ENCODE measurements at places on chromosomes 5 and 9. TPM values are rescaled to one million over a fixed set of nuclear protein-coding genes. Genes with fewer than 3 reads are reported as not detected.

- peaks cover 36% of the 10 kb centered on the region for H3K4me1 ChIP-seq
- H3K4me3 ChIP-seq = peak overlapping the region; percentile 58
- peak overlapping the region; percentile 78 for H3K27ac ChIP-seq
- no peak for DNase-seq
- peaks cover 5% of the 10 kb centered on the region for H3K36me3 ChIP-seq
- no peaks in the 10 kb centered on the region for H3K27me3 ChIP-seq
Observed at GRCh38 chr9:95188459-95188858, 129.1 kb downstream of the FANCC start.

- DNase-seq = no peak
- no peak within 1 kb of the TSS for H3K4me3 ChIP-seq
- H3K36me3 ChIP-seq = no peaks in the 10 kb centered on the region
- no peak within 1 kb of the TSS for H3K27ac ChIP-seq
Observed at GRCh38 chr9:122661416-122661815, at the start of gene OR1L1. TSS of gene OR1L1 (plus strand) at chr9:122661716. CDS start at chr9:122661716, 0 bp downstream.

DNA sequence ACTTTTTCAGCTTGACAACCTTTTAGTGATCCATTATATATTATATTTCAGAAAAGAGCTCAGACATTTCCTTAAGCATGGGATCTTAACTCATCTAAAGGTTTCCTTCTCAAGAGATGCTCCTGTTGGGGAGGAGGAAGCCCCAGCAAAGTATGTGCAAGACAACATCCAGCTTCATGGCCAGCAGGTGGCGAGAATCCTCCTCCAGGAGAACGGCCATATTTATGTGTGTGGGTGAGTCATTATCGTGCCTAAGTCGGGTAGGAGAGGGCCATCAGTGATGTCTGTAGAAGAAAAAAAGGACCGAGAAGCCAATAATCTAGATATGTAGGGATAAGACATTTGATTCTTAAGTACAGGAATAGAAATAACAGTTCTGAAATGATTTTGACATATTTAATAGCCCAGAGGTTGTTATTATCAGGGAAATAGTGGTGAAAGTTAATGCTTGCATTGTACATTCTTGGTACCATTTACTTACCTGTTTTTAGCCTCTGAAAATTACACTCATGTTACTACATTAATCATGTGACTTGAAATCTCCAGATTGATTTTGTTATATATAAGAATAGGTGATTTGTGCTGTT is 28.2 kb downstream of the MTRR start:
- no peak overlapping the region for H3K27ac ChIP-seq
- peak; percentile 72 for DNase-seq
- no peak overlapping the region for H3K4me3 ChIP-seq
- H3K27me3 ChIP-seq = no peaks in the 10 kb centered on the region

- no peaks in the 10 kb centered on the region for H3K4me1 ChIP-seq
- no peaks in the 10 kb centered on the region for H3K27me3 ChIP-seq
- H3K36me3 ChIP-seq = no peaks in the 10 kb centered on the region
Observed at GRCh38 chr9:16708656-16709435, 161.6 kb downstream of the BNC2 start.

DNA sequence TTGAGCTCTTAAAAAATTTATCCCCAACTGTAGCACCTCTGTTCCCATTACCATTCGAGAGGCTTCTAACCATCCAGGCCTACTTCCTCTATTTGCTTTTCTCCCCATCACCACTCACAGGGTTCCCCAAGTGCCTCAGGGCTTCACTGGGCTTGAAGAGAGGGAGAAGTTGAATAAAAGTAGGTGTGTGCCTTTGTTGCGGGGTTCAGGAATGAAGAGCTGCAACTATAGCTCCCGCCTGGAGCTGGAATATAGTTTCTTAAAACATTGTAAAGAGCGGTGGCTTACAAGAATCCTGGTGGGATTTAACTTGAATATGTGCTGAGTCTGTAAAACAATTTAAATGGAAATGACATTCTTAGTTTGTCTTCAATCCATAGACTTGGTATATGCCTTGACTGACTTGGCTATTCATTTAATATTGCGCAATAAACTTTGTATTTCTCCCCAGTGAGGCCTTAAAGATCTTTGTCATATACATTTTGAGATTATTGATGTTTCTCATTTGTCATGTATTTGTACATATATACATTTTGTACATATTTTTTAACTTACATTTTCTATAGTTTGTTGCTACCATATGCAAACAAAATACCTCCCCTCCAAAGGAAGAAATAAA is 7.2 kb downstream of the ENTREP1 start:
- H3K27me3 ChIP-seq = peaks cover 42% of the 10 kb centered on the region
- DNase-seq = no peak
- no peak overlapping the region for H3K4me3 ChIP-seq
- H3K27ac ChIP-seq = no peak overlapping the region
- H3K36me3 ChIP-seq = no peaks in the 10 kb centered on the region
- no peaks in the 10 kb centered on the region for H3K4me1 ChIP-seq

GRCh38 chr5:134029156-134029555 is 24.4 kb upstream of the VDAC1 start:
- H3K36me3 ChIP-seq = no peaks in the 10 kb centered on the region
- H3K27me3 ChIP-seq = peaks cover 10% of the 10 kb centered on the region
- H3K4me1 ChIP-seq = peaks cover 2% of the 10 kb centered on the region
- DNase-seq = no peak
- no peak overlapping the region for H3K4me3 ChIP-seq

DNA sequence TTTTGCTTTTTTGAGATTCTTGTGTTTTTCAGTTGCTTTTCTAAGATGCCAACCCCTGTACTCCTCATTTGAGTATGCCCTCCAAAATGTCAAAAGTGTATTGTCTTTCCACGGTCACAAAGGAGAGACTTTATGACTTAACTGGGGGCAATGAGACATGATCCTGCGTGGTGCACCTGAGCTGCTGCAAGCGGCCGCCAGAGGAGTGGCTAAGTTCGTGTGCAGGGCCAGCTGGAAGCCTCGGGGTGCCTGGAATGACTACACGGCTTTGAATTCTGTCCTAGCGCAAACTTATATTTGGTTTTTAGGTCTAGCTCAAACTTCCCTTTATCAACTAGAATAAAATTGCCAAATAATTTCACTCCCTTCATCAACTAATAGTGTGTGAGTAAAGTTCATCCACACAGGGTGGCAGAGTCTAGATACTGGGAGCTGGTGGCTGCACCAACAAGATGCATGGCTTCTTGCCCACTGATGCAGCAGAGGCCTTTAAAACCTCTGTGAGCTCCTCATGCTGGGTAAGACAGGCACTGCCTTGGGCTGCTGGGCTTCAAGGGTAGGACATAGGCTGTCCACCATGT is 4.7 kb downstream of the GADD45G start:
- no peak overlapping the region for H3K4me3 ChIP-seq
- peaks cover 22% of the 10 kb centered on the region for H3K27me3 ChIP-seq
- peaks cover 21% of the 10 kb centered on the region for H3K36me3 ChIP-seq
- peaks cover 37% of the 10 kb centered on the region for H3K4me1 ChIP-seq
- no peak overlapping the region for H3K27ac ChIP-seq

GRCh38 chr5:27810458-27810857 is 772.1 kb upstream of the CDH9 start:
- no peaks in the 10 kb centered on the region for H3K4me1 ChIP-seq
- H3K36me3 ChIP-seq = no peaks in the 10 kb centered on the region
- H3K27ac ChIP-seq = no peak overlapping the region
- DNase-seq = no peak

GRCh38 chr5:7000310-7000709 is 287.1 kb downstream of the TENT4A start:
- peaks cover 4% of the 10 kb centered on the region for H3K4me1 ChIP-seq
- H3K4me3 ChIP-seq = no peak overlapping the region
- no peaks in the 10 kb centered on the region for H3K36me3 ChIP-seq
- no peak for DNase-seq

DNA sequence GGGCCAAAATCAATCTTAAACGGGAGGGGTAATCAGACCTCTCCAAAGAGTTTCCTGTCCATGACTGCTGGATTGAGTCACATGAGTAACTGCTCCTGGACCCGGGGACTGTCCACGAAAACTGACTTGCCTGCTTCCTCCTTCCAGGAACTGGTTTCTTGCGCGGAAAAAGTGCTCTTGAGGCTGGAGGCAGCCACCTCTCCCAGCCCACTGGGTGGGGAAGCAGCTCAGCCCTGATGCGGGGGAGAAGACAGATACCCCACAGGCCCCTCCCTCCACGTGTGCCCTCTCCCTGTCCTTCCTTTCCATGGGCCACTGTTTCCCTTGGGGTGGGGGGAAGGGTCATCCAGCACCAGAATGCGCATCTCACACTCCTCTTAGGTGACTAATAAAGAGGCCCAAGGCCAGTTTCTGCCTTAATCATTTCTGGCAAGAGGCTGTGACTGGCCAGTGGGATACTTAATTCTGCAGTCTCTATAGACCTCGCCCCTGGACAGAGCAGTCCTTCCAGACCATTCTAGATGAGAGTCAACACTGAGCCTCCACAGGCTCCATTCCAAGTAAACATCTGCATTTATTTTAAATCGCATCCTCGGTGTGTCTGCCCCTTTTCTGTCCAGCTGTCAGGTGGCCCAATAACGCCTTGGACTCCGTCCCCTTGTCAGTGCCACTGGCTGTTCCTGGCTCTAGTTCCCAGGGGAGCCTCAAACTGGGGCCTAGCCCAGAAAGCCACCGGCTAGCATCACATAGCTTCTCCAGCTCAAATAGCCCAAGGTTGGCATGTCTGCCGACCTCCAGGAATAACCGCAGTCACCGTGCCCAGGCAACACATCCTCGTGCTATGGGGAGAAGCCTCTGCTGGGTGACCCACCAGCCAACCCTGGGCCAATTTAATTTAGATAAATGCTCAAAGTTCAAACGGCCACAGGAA is 12.0 kb downstream of the REXO4 start:
- H3K36me3 ChIP-seq = peaks cover 43% of the 10 kb centered on the region
- no peaks in the 10 kb centered on the region for H3K27me3 ChIP-seq
- H3K4me3 ChIP-seq = no peak overlapping the region

- no peaks in the 10 kb centered on the region for H3K36me3 ChIP-seq
- DNase-seq = no peak
- H3K4me1 ChIP-seq = no peaks in the 10 kb centered on the region
Observed at GRCh38 chr5:108101821-108102220, 280.1 kb downstream of the FBXL17 start.

DNA sequence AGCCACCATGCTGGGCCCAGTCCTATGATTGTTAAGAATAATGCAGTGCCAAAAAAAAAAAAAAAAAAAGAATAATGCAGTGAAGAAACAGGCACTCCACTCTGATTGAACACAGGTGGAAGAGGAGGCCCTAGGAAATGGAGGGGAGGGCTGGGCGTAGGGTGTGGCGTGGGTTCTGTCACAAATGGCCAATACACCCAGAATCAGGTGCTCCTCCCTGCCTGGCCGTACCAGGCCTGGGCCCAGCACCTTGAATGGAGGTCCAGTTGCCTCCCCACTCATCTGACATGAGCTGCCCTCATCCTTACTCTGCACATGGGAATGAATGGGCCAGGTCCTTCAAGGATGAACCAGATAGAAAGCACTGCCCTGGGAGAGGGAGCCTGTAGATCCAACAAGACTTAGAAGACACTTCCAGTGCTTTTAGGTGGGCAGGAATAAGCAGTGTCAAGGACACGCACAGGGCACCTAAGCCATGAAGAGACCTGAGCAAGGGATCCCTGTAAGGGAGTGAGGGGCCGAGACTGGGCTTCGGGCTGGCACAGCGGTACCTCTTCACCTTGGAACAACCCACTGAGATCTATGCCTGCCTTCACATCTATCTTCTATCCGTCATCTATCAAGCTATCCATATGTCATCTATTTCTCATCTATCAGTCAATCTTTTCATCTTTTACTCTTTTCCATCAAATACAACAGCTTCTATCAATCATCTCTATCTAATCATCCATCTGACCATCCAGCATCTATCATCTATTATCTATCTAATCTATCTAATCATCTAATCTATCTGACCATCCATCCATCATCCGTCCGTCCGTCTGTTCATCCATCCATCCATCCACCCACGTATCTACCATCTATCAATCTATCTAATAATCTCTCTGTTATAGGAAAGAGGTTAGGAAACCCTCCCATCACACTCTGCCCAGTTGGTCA is 15.9 kb downstream of the NINJ1 start:
- no peaks in the 10 kb centered on the region for H3K27me3 ChIP-seq
- no peak overlapping the region for H3K4me3 ChIP-seq
- peaks cover 28% of the 10 kb centered on the region for H3K36me3 ChIP-seq
- DNase-seq = no peak
- H3K4me1 ChIP-seq = peaks cover 24% of the 10 kb centered on the region
- peak overlapping the region; percentile 31 for H3K27ac ChIP-seq

- DNase-seq = no peak
- H3K36me3 ChIP-seq = no peaks in the 10 kb centered on the region
- no peak overlapping the region for H3K27ac ChIP-seq
- H3K27me3 ChIP-seq = no peaks in the 10 kb centered on the region
Observed at GRCh38 chr9:23321049-23321448, 505.0 kb downstream of the ELAVL2 start.

GRCh38 chr9:14373336-14373666 is 59.4 kb upstream of the NFIB start:
- no peak overlapping the region for H3K27ac ChIP-seq
- H3K27me3 ChIP-seq = no peaks in the 10 kb centered on the region
- DNase-seq = no peak
- H3K4me1 ChIP-seq = no peaks in the 10 kb centered on the region
- H3K4me3 ChIP-seq = no peak overlapping the region

DNA sequence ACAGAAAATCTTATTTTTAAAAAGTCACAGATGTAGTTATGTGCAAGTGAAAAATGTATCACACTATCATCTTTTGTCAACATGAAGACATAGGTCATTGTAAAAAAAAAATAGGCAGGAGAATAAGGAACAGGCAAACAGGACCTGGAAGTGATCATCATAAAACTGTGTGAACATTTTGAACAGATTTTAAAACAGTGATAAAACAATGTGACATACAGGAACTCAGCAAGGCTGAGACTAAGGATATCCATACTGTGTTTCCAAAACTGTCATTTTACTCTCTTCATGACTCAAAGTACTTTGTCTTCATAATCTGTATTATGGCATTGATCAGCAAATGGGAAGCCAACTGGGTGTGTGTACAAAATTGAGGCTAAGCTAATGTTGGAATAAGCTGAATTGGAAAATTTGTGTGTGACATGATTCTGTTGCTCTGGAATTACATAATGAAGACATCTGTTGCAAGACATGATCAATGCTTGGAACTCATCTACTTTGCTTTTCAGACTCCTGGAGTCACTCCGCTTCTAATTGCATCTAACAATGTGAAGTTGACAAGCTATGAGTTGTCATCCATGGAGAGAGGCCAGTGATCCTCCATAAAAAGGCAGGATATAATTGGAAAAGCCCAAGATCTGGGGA is 978.7 kb upstream of the NUDT12 start:
- H3K36me3 ChIP-seq = no peaks in the 10 kb centered on the region
- no peak for DNase-seq
- no peaks in the 10 kb centered on the region for H3K27me3 ChIP-seq

GRCh38 chr9:86599561-86599960 is 245.4 kb upstream of the TUT7 start:
- H3K27me3 ChIP-seq = peaks cover 4% of the 10 kb centered on the region
- no peak overlapping the region for H3K4me3 ChIP-seq
- no peaks in the 10 kb centered on the region for H3K36me3 ChIP-seq
- no peak for DNase-seq
- H3K4me1 ChIP-seq = no peaks in the 10 kb centered on the region

Gene SEMA6A
- 0.24 TPM for total RNA-seq

Gene SV2C
- not detected for total RNA-seq

Gene TBC1D13
- 19.2 TPM for total RNA-seq

Gene BNIP1
- total RNA-seq = 26.5 TPM

Gene PCDHA11
- total RNA-seq = not detected

Gene SH3TC2
- total RNA-seq = not detected

Gene TMEM171
- total RNA-seq = not detected

Gene PFN3
- total RNA-seq = not detected

Gene SARDH
- total RNA-seq = 0.54 TPM

Gene CDH6
- not detected for total RNA-seq

Data from activated CD4-positive, alpha-beta T cell treated with anti-CD3 and anti-CD28 coated beads, Interleukin-2, amount 10 ng/mL, durations not matched to agents 24 days and 14 days (primary cell).